ENCODE measurements at places on chromosomes 6 and 20. TPM values are rescaled to one million over a fixed set of nuclear protein-coding genes. Genes with fewer than 3 reads are reported as not detected.

- no peak for DNase-seq
Observed at GRCh38 chr20:24951536-24952083, 2.5 kb downstream of the CST7 start.

GRCh38 chr20:63442100-63442493 lies 30.4 kb downstream of the KCNQ2 start:
- peak; percentile 98 for DNase-seq

DNA sequence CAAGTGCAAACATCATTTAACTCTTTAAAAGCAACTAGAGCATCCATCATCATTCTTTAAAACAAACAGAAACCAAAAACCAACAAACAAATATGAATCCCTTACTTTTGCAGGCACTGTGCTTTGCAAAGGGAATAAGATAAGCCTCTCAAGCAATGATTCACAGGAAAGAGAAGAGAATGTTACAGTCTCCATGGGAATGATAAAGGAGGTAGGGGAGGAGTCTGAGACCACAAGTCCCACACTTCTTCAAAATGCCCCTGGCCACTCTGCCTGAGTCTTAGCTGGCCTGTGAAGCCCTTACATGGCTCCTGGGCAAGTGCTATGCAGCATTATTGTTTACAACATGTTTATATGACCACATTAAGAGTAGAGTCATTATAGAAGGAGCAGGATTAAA lies 257.7 kb upstream of the MARCKS start:
- DNase-seq: no peak

DNA sequence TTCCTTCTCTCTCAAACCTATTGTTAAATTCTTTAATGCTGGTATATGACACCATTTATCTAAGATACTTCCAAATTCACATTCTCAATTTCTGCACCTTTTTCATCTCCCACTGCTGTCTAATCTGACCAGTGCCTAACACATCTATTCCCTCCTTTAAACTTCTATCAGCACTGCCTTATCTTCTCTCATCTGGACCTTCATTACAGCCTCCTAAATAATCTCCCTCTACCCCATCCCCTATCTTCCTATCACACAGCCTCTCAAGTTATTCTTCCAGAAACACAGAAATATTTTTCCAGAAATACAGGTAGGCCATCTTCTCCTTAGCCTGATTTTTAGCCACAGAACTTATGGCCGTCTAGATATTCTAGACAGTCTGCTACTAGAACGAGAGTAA lies 5.5 kb downstream of the DTNBP1 start:
- DNase-seq: no peak

- DNase-seq: peak; percentile 90
Observed at GRCh38 chr20:37822141-37822601, 80.8 kb upstream of the VSTM2L start.

DNA sequence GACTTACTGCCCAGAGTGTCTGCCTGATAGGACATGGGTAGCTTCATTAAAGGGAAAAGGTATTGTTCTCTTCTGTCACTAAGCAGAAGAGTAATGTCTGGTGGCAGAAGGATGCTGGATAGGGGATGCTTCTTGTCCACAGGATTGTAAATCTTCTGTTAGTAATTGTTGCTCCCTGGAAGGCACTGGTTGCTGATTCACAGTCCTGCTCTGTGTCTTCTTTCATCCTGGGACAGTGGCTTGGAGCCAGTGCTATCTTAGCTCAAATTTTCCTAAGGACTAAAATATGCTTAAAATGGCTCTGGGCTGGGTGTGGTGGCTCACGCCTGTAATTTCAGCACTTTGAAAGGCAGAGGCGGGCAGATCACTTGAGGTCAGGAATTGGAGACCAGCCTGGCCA lies 48.0 kb downstream of the SYTL3 start:
- DNase-seq: peak; percentile 73

GRCh38 chr6:17385660-17386059 lies 7.7 kb upstream of the CAP2 start:
- DNase-seq: no peak

GRCh38 chr6:153944201-153944600 lies 94.8 kb upstream of the OPRM1 start:
- DNase-seq: peak; percentile 3

GRCh38 chr6:53199156-53199555 lies 50.5 kb upstream of the GCM1 start:
- DNase-seq: no peak

DNA sequence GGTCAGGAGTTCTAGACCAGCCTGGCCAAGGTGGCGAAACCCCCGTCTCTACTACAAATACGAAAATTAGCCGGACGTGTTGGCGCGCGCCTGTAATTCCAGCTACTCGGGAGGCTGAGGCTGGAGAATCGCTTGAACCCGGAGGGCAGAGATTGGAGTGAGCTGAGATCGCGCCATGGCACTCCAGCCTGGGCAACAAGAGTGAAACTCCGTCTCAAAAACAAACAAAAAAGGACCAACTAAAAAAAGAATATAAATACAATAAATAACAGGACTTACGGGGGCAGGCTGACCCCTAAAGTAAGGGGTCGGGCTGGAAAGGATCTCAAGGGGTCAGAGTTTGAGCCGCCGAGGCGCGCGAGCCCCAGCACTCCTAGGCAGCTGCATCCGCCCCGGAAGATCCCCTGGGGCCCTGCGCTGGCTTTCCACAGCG lies 509 bp upstream of the TPD52L2 start:
- no peak for DNase-seq

DNA sequence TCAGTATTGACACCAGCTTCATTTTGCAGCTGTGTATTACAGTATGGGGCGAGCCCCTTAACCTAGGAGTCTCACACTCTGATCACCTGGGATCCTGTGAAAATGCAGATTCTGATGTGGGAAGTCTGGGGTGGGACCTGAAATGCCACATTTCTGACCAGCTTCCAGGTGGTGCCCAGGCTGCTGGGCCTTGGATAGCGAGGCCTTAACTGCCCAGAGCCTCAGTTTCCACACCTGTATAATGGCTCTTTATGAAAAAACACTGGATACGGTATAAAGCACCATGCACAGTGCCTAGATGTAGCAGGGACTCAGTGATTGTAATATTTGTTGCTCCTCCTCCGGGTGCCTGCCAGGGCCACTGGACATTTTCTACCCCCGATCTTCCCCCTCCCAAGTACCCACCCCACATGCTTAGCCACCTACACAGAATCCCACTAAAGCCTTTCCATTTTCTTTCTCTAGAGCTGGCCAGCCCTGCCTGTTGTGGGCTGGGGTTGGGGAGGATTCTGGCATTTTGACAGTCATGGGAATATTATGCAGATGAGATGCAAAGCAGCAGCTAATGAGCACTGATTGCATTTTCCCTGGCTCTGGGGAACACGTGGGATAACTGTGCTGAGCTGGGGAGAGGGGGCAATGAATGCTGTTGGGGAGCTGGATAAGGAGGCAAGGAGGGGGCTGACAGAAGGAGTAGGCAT lies 44.8 kb downstream of the SPDEF start:
- DNase-seq: peak; percentile 55

GRCh38 chr6:80969439-80969838 lies 783.0 kb downstream of the TENT5A start:
- no peak for DNase-seq

- no peak for DNase-seq
Observed at GRCh38 chr6:143515061-143515760, 3.7 kb upstream of the FUCA2 start.

- DNase-seq: no peak
Observed at GRCh38 chr20:64077876-64078551, 1.3 kb downstream of the RGS19 start.

DNA sequence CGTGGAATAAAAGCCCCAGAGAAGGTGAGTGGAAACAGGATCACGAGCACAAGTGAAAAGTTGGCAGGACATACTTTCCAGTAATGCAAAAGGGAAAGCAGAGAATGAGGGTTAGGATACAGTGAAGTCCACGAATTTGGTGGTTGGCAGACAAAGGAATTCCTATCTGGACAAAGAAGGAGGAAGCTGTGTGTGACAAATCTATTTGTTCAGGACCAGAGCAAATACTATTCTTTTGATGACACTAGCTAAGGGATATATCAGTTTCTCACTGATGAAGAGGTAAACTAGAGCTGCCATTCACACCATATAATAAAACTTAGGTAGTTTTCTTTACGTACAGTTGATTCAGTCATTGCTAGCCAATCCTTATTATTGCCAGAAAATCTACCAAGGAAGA lies 156.8 kb upstream of the GRIK2 start:
- DNase-seq: no peak

DNA sequence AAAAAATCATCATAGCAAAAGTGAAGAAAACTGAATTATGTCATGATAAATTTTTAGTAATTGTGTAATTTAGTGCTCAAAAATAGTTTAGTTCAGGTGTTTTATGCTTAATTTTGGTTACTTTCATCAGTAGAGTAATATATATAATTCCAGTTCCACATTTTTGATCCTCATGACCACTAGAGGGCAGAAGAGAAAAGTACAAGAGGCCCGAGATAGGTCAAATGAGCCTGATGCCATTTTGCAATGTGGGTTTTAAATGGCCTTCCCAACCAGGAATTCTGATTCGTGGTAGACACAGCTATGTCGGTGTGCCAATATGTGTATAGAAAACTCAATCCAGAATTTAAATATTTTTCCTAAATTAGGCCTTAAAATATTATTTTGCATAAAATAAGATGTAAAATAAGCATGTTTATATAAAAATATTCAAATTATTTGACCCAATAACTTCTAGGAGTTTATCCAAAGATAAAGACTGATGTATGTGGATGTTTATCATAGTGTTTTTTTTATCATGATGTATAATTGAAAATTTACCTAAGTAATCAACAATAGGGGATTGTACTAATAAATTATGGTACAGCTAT lies 159.7 kb upstream of the RPS6KA2 start:
- DNase-seq: peak; percentile 93

GRCh38 chr6:39357998-39358686 lies 35.6 kb upstream of the KCNK16 start:
- peak; percentile 54 for DNase-seq

- no peak for DNase-seq
Observed at GRCh38 chr6:42049948-42050296, 402 bp upstream of the TAF8 start.

GRCh38 chr6:12751694-12752325 lies 35.2 kb downstream of the PHACTR1 start:
- peak; percentile 77 for DNase-seq

GRCh38 chr20:3687655-3688054 lies 5.8 kb upstream of the ADAM33 start:
- DNase-seq: peak; percentile 98

- DNase-seq: no peak
Observed at GRCh38 chr6:156883497-156884252, 106.5 kb downstream of the ARID1B start.

- no peak for DNase-seq
Observed at GRCh38 chr6:130994319-130995097, 68.5 kb downstream of the EPB41L2 start.

- no peak for DNase-seq
Observed at GRCh38 chr6:8110117-8110721, 7.9 kb upstream of the EEF1E1 start.

DNA sequence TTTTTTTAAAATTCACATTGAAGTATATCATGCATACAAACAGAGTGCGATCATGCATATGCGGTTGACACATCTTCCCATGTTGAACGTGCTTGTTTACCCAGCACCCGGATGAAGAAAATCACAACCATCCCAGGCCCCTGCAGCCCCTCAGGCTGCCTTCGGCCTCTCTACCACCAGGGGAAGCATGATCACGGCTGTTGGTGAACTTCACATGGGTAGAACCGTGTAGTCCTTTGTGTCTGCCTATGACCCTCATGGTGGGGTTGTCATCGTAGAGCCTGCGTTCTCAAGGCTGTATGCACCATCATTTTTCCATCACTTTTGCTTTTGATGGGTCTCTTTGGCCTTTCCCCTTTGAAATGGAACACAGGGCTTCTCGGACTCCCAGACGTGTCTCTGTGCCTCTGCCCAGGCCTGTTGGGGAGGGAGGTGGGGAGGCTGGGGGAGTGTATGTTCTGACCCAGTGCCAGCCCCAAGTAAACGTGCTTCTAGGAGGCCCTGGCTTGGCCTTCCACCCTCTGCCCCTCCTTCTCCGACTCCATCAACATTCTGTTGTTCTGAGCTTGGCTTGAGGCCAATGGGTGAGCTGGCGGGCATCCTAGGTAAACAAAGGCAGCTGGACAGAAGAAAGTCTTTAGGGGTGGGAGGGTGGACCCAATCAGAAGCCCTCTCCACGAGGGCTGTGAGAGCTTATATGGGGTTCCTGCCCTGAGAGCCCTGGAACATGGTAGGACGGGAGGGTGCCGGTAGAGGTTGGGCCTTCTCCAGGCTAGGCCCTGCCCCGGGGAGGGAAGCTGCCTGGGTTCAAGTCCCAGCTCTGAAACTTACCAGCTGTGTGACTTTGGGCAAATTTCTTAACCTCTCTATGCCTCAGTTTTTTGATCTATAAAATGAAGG lies 39.7 kb downstream of the TGM2 start:
- no peak for DNase-seq

DNA sequence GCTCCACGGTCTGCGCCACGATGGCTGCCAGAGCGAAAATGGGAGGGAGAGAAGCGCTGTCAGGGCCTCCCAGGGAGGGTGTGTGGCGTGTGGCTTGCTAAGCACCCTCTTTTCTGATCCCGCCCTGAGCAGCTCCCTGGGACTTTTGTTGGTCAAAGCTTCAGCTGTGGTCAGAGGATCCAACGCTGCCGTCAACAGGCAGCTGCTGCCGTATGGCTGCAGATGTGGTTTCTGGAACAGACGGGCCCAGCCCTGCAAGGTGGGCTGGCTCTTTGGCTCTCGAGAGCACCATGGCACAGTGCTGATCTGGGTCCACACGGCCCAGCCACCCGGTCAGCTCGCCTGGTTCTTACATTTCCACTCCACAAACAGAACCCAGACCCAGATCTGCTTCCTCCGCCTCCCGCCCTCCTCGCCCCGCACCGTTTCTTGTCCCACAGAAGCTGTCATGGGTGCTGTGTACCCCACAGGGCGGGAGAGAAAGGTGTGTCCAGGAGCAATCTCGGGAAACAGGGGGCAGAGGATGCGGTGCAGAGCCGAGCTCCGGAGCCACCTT lies 86.0 kb upstream of the BHLHE23 start:
- DNase-seq: peak; percentile 82

DNA sequence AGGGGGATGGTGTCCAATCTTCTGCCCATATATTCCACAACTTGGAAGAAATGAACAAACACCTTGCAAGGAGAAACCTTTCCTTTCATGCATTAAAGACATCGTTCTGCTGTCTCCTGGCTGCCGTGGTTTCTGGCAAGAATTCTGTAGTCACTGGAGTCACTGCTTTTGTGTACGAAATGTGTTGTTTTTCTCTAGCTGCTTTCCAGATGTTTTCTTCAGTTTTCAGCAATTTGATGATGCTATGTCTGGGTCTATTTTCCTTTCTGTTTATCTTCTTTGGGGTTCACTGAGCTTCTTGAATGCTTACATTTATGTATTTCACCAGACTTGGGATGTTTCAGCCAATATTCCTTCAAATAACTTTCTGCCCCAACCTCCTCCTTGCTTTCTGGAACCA lies 40.6 kb upstream of the SLCO4A1 start:
- DNase-seq: no peak

GRCh38 chr6:163872335-163872734 lies 457.8 kb downstream of the QKI start:
- DNase-seq: no peak

- no peak for DNase-seq
Observed at GRCh38 chr6:163754866-163755265, 340.3 kb downstream of the QKI start.

- no peak for DNase-seq
Observed at GRCh38 chr6:110044096-110044495, 66.0 kb downstream of the GPR6 start.

C20orf202 gene
- total RNA-seq: not detected

HLA-DQB1 gene
- 6.5 TPM for total RNA-seq

ARHGAP40 gene
- not detected for total RNA-seq

FANCE gene
- 13.8 TPM for total RNA-seq

GCM1 gene
- total RNA-seq: not detected

ADGRB3 gene
- total RNA-seq: not detected

ZSCAN23 gene
- 7.4 TPM for total RNA-seq

TINAG gene
- not detected for total RNA-seq

ENPP3 gene
- under 0.01 TPM for total RNA-seq

SOX4 gene
- total RNA-seq: 81.1 TPM
